Ovary (tissue), 10 donors: ENCODE measurements at places on chromosomes 11 and 22. TPM values are rescaled to one million over a fixed set of nuclear protein-coding genes. Genes with fewer than 3 reads are reported as not detected.

Gene ZNF215
- polyA plus RNA-seq: 1.6 TPM

- DNase-seq: no peak
These were observed 580 bp downstream of the DTX4 start for GRCh38 chr11:59172345-59173079.

- DNase-seq: no peak
These were observed 5.6 kb downstream of the IGLL5 start for GRCh38 chr22:22893077-22893805.

GRCh38 chr11:27611947-27612455 is 88.3 kb downstream of the BDNF start:
- no peak for DNase-seq

- no peak for DNase-seq
These were observed 228.2 kb downstream of the TMEM135 start for GRCh38 chr11:87265979-87266378.

DNA sequence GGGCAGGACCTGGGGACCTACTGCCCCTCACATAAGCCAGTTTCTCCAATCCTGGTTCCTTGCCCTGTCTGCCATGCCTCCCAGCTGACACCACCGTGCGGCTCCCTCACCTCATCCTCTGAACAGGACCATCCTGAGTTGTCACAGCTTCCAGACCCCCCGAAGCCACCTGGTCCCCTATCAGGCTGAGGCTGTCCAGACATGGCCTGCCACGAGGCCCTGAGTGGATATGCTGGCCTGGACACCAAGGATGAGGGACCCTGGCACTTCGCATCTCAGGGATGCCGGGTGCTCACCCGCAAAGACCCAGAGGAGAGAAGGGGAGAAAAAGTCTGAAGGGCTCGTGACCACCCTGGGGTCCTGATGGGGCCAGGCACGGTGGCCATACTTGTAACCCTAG is 15.8 kb upstream of the CCDC188 start:
- no peak for DNase-seq

GRCh38 chr11:71283971-71284441 is 31.6 kb upstream of the SHANK2 start:
- DNase-seq: no peak

GRCh38 chr22:32474635-32475467 is at the start of gene FBXO7:
FBXO7 (plus strand) TSS chr22:32474811; CDS start chr22:32475003, 192 bp downstream.
- DNase-seq: peak; percentile 94

DNA sequence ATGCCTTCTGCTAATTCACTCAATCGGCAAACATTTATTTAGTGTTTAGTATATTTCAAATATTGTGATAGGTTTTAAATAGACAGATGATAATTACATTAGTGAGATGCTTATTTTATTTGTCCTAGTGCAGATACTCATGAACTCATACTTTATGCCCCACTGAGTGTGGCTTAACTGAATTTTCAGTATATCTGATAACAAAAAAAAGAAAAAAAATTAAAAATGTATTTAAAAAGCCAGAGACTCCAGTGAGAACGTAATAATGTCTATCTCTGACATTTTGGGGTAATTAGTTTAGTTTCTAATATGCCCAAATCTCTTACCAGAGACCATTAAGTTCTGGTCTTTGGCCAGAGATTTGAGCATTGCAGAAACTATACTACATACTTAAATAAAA is 332.6 kb upstream of the CHORDC1 start:
- DNase-seq: no peak

- no peak for DNase-seq
These were observed 117.2 kb upstream of the TIMP3 start for GRCh38 chr22:32684148-32684821.

Gene BTBD18
- polyA plus RNA-seq: 0.02 TPM

Gene CREB3L1
- polyA plus RNA-seq: 7.5 TPM

- DNase-seq: peak; percentile 71
These were observed 20.6 kb downstream of the PARVA start for GRCh38 chr11:12397931-12398334.

GRCh38 chr11:92838759-92839310 is 130.6 kb upstream of the MTNR1B start:
- DNase-seq: no peak

Gene H19
- polyA plus RNA-seq: 601 TPM

GRCh38 chr22:32411402-32411801 is 645 bp downstream of the RTCB start:
- no peak for DNase-seq

DNA sequence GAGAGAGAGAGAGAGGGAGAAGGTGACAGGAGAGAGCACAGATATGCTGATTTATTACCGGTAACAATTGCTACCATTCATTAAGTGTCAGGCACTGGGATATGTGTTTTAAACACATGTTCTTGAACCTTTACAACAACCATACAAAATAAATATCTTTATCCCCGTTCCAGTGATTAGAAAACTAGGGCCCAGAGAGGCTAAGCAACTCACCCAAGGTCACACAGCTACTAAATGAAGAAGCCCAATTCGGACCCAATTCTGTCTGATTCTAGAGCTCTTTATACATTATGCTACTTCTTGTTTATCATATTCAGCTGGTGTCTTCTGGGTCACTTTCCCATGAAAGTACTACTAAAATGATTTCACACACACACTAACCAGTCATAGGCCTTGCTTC is 154.0 kb upstream of the RAG2 start:
- DNase-seq: no peak

GRCh38 chr11:121292495-121293287 is at the start of gene SC5D:
SC5D (plus strand) TSS chr11:121292771; CDS start chr11:121303376, 10,605 bp downstream.
- peak; percentile 95 for DNase-seq

- no peak for DNase-seq
These were observed 37.2 kb downstream of the MUC5B start for GRCh38 chr11:1260023-1260501.

GRCh38 chr11:88861618-88862017 is 204.2 kb downstream of the GRM5 start:
- no peak for DNase-seq

Gene MMP12
- polyA plus RNA-seq: not detected

DNA sequence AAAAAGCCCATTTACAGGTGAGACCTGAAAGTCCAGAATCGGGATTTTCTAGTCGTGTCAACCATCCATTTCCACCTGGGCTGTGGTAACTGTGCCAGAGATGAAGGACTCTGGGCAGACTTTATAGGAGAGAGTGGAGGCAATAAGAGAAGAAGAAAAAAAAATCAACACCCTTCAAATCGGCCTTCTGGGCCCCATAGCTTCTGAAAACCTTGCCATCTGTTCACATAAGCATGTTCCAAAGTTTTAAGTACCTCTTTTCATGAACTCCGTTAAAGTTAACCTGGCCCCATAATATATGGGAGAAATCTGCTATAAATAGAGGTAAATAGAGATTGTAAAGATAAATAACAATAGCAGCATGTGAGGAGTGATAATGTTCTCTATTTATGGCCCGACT is 470.5 kb downstream of the MIAT start:
- no peak for DNase-seq

- DNase-seq: no peak
These were observed 27.1 kb upstream of the TMPRSS4 start for GRCh38 chr11:118049771-118050170.

DNA sequence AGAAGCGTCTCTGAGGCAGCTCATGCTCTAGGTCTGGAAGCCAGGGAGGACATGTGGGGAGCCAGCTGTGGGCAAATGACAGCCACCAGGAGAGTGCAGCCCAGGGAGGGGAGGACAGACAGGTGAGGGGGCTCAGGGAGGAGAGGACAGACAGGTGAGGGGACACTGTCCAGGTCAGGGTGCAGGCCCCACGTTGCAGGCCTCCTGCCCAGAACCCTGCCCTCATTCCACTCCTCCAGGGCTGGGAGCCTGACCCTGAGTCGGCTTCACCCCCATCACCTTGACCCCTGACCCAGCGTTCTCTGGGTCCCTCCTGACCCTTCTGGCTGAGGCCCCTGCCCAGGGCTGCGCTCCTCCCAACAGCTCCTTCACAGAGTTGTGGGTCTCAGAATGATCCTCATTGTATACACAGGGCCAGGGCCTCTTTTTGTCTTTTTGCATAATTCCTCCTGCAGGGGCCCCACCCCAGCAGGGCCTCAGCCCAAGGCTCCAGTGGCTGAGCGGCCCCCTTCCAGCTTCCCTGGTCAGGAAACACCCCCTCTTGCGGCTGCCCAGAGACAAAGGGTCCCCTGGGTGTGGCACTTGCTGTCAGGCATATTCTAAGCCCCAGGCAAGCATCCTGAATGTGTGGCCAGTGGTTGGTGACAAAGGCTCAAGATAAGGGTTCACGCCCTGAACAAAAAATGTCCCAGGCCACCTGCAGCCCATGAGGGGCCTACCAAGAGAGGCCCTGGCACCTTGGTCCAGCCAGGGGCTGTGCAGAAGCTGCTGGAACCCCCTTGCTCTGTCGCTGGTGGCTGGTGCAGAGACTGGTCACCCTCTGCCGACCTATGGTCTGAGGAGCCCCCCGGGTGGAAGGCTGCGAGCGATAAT is 853.0 kb downstream of the BRD1 start:
- no peak for DNase-seq

Gene SCUBE1
- 20.1 TPM for polyA plus RNA-seq

DNA sequence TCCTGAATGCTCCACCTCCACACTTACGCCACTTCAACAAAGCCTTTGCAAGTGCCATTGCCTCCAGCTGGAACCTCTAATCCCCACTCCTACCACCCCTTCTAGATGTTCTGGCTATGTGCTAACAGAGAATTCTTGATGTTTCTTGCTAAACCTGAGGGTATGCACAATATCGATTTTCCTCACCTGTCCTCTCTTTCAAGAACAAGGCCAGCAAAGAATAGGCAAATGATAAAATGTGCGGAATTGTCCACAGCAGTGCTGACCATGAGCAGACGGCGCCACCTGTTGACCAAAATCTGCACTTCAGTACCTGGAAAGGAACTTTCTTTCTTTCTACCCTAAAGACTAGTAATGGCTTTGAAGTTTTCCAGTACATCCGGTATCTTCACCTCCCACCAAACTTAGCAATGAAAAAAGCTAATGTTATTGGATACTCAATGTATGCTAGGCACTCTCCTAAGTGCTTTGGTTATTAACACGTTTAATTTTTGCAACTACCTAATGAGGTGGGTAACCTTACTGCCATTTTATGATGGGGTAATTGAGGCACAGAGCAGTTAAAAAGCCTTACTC is 3.4 kb downstream of the TIMM10 start:
- peak; percentile 81 for DNase-seq

DNA sequence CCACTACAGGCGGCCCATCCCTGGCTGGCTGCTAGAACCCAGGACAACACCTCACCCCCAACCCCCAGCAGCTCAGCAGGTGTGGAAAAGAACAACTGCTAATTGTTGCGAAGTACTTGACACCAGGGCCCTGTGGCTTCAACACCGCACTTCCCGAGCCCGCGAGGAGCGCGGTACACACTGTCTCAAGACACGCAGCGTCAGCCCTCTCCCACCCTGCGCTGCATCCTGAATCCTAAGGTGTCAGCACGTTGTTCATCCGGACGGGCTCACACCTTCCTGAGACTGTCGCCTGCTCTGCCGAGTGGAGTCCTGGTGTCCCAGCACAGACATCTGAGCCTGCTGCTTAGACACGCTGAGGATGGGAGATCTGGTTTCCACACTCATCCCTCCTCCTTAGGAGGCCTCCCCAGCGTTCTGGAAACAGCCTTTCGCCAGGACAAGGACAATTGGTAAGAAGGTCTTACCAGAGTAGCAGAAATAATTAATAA is 1336.2 kb downstream of the BRD1 start:
- no peak for DNase-seq

- no peak for DNase-seq
These were observed 10.9 kb upstream of the TNNT3 start for GRCh38 chr11:1908618-1909017.

- DNase-seq: peak; percentile 76
These were observed 15.8 kb downstream of the TMEM258 start for GRCh38 chr11:61776561-61777075.

GRCh38 chr11:66595245-66595904 is 2.4 kb downstream of the CCS start:
- DNase-seq: peak; percentile 75

Gene TBX1
- 3.2 TPM for polyA plus RNA-seq

GRCh38 chr11:20376162-20376730 is 11.3 kb upstream of the PRMT3 start:
- no peak for DNase-seq

Gene APOBEC3B
- 0.98 TPM for polyA plus RNA-seq

Gene ENTHD1
- not detected for polyA plus RNA-seq

Gene GAL3ST3
- not detected for polyA plus RNA-seq

DNA sequence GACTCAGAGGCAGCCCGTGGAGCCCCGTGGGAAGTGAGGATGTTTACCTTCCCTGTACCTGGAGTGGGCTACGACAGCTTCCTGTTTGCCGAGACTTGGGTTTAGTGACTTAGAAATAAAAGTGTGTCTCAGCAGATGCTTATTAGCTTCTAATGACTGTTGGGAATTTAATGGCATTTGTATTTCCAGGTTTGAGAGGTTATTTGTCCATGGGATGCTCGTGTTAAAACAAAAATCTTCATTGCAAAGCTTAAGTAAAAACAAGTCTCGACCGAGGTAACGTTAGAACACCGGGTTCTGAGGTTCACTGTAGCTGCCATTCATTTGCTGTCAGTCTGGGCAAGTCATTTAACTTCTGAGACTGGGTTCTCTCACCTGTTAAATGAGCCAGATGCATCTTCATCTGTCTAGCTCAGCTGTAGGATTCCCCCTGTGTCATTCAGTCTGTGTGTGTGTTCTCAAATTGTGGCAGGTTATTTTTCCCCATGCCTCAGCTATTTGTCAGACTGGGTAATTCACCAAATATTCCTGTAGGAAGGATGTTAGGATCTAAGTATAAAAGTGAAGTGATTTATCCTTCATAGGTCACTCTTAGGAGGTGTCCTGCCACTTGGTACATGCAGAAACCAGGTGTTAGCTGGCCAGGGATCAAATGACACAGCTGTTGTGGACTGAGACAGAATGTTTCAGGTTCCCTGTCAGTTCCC is 791 bp downstream of the EI24 start:
- no peak for DNase-seq

Gene ABCC8
- 1.8 TPM for polyA plus RNA-seq

Gene LSP1
- 6.0 TPM for polyA plus RNA-seq

- peak; percentile 57 for DNase-seq
These were observed 456 bp upstream of the PARVB start for GRCh38 chr22:44023404-44024287.

DNA sequence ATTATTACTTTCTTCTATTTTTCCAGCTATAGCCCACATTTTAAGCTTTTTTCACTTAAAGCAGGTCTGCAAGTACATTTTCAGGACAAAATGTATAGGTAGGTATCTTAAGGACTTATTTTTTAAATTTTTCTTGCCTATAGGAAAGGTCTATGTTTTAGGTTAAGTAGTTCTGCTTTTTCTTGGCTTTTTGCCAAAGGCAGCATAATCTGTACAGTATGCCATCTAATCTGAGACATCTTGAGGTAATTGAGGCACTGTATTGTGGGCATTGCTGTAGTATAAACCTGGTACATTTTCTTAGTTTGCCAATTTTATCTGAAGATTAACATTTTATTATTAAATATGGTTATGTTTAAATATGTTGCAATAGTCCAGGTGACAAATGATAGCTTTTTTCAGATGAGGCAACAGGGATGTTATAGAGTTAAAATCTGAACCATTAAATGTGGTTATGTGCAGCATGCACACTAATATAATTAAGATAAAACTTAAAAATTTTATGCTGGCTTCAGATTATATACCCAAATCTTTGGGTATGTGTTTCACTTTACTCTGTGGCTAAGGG is 42.9 kb downstream of the QSER1 start:
- DNase-seq: no peak

Gene C11orf16
- polyA plus RNA-seq: not detected

- DNase-seq: no peak
These were observed 7.0 kb downstream of the RASSF7 start for GRCh38 chr11:567629-568292.

Gene DCHS1
- polyA plus RNA-seq: 5.2 TPM
